ENCODE measurements at places on chromosomes 2 and 18.

GRCh38 chr2:234673961-234674759, 177.3 kb upstream of the ARL4C start:
- DNase-seq, result no peak

GRCh38 chr2:178513876-178514275, 33.6 kb downstream of the PLEKHA3 start:
- DNase-seq, result no peak

DNA sequence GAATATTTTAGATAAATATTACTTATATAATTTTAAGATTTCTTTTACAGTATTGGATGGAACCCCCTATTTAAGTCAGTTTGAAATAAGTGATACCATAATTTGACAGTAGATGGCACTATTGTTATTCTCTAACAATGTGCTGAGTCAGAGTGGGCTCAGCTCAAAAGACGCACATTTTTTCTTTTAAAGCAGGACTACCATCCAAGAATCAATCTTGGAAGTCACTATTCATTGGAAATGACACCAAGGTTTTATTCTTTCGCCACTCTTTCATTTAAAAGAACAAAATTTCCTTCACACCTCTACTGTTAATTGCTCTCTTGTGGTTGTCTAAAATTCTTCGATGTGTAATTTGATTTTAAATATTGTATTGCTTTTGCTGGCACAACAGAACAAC, 32.6 kb upstream of the SPAG16 start:
- DNase-seq, result no peak

DNA sequence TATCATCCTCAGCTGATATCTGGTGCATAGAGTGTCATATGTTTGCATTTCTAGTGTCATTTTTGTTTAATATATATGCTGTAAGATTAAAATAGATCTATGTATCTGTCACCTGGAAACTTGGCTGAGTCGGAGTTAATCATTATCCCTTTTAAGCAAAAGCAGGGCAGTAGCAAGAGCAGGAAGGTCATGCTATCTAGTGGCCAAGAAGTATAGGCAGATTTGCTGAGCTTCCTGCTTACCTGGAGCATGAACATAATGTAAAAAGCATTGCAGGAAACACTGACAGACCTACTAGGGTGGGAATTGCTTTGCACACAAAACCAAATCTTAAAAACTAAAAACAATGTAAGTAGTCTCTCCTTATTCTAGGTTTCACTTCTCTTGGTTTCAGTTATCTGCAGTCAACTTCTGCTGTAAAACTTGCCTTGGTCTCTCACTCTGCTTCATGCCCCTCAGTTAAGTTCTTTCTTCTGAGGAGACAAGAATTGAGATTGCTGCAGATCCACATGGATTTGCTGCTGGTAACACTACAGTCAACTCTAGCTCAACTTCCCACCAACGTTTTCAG, 295.3 kb downstream of the CDH7 start:
- DNase-seq, result no peak

GRCh38 chr2:157441072-157441454, 2.8 kb downstream of the CYTIP start:
- DNase-seq, result no peak

- no peak for DNase-seq
These were observed 460.7 kb upstream of the MEIS1 start for GRCh38 chr2:65974067-65974723.

GRCh38 chr2:138293045-138293444, 208.5 kb upstream of the SPOPL start:
- no peak for DNase-seq

All from activated CD4-positive, CD25-positive, alpha-beta regulatory T cell treated with anti-CD3 and anti-CD28 coated beads, Interleukin-2, amount 50 U/mL, for 16 hours (primary cell).